ENCODE measurements at places on chromosomes 2 and 18.

DNA sequence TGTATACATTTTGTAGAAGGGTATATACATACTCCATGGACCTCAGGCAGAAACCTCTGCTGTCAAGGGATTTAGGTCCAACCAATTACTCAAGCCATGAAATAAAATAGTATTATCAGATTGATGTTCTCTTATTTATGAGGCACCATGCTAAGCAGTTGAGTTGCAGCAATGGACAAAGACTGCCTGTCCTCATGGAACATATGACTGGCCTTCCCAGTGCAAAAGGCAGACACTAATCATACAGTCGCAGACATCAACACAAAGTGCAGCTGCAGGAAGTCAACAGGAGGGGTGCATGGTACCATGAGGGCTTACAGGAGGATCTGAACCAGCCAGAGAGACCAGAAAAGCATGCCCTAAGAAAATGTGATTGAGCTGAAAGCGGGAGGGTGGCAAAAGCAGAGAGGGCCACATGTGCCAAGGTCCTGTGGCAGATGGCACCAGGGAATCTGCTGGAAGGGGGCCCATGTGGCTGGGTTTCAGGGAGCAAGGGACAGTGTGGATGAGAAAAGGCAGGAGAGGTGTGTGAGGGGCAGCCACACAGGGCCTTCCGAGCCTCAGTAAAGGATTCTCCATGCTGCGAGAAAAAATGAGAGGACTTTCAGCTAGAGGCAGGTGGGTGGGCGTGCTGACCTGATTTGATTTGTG, 61.4 kb upstream of the RNF152 start:
- no peak for DNase-seq

GRCh38 chr2:25201265-25201664, 32.9 kb upstream of the POMC start:
- DNase-seq: no peak

GRCh38 chr2:216606551-216607276, 26.5 kb upstream of the IGFBP2 start:
- no peak for DNase-seq

DNA sequence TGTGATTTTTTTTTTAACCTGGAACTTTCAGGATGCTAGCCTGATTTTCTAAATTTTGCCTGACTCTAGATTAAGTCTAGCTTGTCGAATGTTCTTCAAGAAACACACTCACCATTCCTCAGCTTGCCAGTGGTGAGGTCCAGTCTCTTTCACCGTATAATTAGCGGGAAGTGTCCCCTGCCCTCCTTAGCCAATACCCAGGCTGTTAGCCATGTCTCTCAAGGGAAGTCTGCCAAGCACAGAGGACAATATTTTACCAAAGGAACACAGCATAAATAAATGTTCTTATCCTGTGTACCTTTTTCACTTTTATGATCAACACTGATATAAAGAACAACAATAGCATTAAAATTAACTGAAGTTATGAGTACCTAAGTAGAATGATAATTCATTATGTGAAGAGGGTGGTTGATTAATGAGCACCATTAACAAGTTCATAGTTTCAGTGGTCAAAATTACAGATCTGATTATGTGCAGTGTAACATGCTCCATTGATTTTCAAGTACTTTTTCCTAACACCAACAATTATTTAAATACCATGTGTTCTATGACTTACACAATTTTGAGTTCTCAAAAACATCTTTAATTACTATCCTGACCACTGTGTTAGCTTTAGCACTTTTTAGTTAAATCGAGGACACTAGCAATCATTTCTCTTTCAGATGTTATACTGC, 445.8 kb upstream of the RAB12 start:
- DNase-seq: no peak

GRCh38 chr18:55390898-55391297, 197.1 kb downstream of the TCF4 start:
- no peak for DNase-seq

DNA sequence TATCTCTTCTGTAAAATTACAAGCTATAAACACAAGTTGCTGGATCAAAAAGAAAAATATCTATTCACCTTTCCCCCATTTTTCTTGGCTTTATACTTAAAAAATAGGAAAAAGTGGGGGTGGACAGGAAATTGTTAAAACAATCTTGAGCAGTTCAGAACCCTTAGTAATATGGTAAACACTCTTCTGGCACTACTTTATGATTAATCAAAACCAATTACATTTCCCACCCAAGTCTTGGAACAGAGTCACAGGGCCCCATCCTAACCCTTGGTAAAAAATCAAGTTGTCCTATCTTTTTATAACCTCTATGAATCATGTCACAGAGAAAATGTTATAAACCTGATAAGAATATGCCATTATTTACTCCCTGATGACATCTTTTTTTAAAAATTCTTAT, 328.2 kb upstream of the LYPD1 start:
- no peak for DNase-seq
